Endodermal cell (in vitro differentiated cells): ENCODE measurements at places on chromosomes 5 and 9. TPM values are rescaled to one million over a fixed set of nuclear protein-coding genes. Genes with fewer than 3 reads are reported as not detected.

DNA sequence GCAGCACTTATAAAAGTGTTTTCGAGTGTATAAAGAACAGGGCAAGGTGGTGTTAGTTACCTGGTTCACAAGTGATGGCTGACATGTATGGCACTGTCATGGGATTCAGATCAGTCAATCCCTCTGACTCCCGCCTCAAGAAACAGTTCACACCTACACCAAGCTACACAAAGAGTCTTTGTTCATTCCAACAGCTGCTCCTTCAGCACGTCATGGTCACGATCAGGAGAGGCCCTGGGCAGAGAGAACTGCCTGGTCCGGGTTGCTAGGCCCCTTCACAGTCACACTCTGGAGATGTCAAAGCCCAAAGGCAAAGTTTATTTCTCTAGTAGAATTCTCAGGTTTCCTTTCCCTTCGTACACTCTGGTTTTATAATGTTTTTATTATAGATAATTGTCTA, 426.7 kb downstream of the ZSWIM6 start:
- H3K36me3 ChIP-seq: no peaks in the 10 kb centered on the region
- no peaks in the 10 kb centered on the region for H3K27me3 ChIP-seq
- H3K4me1 ChIP-seq: no peaks in the 10 kb centered on the region
- no peak for DNase-seq
- no peak overlapping the region for H3K27ac ChIP-seq

DNA sequence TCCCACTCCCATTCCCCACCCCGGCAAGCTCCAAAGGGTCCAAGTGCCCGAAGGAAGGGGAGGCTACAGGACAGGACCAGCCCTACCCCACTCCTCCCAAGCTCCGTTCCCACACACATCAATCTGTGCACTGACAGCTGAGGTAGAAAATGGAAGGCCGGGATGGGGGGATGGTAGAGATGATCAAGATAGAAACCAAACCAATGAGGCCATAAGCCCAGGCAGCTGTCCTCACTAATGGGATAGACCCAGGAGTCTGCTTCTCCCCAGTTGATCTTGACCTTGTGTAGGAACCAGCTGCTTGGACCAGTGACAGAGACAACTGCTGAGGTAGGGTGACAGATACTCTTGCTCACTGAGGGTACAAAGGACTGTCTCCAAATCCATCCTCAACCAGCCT, 38.6 kb downstream of the B4GALT1 start:
- DNase-seq: no peak
- no peaks in the 10 kb centered on the region for H3K27me3 ChIP-seq
- H3K27ac ChIP-seq: no peak overlapping the region
- peaks cover 45% of the 10 kb centered on the region for H3K36me3 ChIP-seq
- no peak overlapping the region for H3K4me3 ChIP-seq

GRCh38 chr9:93635186-93636107, 59.1 kb downstream of the PHF2 start:
- no peaks in the 10 kb centered on the region for H3K27me3 ChIP-seq
- H3K27ac ChIP-seq: no peak overlapping the region
- no peak for DNase-seq
- H3K36me3 ChIP-seq: peaks cover 36% of the 10 kb centered on the region

DNA sequence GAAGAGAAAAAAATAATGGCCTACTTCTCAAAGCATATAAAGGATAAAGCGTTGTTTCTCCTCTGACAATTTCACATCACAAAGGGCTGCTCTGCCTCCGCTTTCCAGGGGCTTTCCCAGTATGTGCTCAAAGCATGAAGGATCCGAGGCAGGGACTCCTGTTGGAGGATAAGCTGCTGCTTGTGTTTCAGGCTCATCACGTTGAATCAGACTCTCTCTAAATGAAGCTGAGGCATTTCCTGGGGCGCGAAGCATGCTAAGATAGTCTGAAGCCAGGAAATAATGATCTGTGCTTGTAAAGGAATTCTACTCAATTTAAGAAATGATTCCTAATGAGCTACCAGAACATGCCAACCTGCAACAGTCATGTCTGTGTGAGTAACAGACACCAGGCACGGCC, 97.5 kb downstream of the MARCHF11 start:
- H3K27me3 ChIP-seq: no peaks in the 10 kb centered on the region
- DNase-seq: no peak
- H3K4me3 ChIP-seq: no peak overlapping the region
- no peak overlapping the region for H3K27ac ChIP-seq
- H3K36me3 ChIP-seq: peaks cover 10% of the 10 kb centered on the region

DNA sequence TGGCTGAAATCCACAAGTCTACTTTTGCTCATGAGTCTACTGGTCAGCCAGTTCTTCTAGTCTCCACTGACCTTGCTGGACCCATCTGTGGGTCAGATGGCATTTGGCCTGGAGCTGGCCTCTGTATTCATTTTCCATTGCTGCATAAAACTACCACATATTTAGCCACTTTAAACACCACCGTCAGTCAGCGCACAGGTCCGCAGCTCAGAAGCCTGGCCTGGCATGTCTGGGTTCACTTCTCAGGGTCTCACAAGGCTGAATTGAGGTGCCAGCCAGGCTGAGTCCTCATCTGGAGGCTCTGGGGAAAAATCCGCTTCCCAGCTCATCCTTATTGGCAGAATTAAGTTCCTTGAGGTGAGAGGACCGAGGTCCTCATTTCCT, 54.7 kb downstream of the BARX1 start:
- no peak overlapping the region for H3K27ac ChIP-seq
- no peaks in the 10 kb centered on the region for H3K27me3 ChIP-seq
- no peak overlapping the region for H3K4me3 ChIP-seq

GRCh38 chr5:82491397-82491796, 213.2 kb upstream of the RPS23 start:
- H3K27ac ChIP-seq: no peak overlapping the region
- no peaks in the 10 kb centered on the region for H3K36me3 ChIP-seq
- no peaks in the 10 kb centered on the region for H3K4me1 ChIP-seq
- no peak for DNase-seq
- H3K4me3 ChIP-seq: no peak overlapping the region

GRCh38 chr5:132417010-132417439, 47.5 kb downstream of the SLC22A5 start:
- no peaks in the 10 kb centered on the region for H3K27me3 ChIP-seq
- H3K4me1 ChIP-seq: no peaks in the 10 kb centered on the region
- no peak for DNase-seq
- no peak overlapping the region for H3K4me3 ChIP-seq

OGN gene
- total RNA-seq: not detected in 3 replicates

IL13 gene
- total RNA-seq: not detected in 3 replicates

SPEF2 gene
- total RNA-seq: 3.9 to 5.3 TPM (median 4.0 TPM) in 3 replicates

OCLN gene
- 124 to 142 TPM (median 134 TPM) in 3 replicates for total RNA-seq
